ENCODE measurements at places on chromosomes 12 and 14. TPM values are rescaled to one million over a fixed set of nuclear protein-coding genes. Genes with fewer than 3 reads are reported as not detected.

GRCh38 chr12:46101485-46101869, 111.1 kb upstream of the SCAF11 start:
- H3K4me3 ChIP-seq: no peak overlapping the region
- H3K36me3 ChIP-seq: no peaks in the 10 kb centered on the region
- no peaks in the 10 kb centered on the region for H3K4me1 ChIP-seq
- no peak for DNase-seq
- H3K27ac ChIP-seq: no peak overlapping the region

Gene ZBTB42
- total RNA-seq: 6.9 TPM

GRCh38 chr14:59275668-59276067, 87.2 kb downstream of the DAAM1 start:
- peak overlapping the region; percentile 19 for H3K27ac ChIP-seq
- no peak overlapping the region for H3K4me3 ChIP-seq
- DNase-seq: no peak
- H3K36me3 ChIP-seq: peaks cover 9% of the 10 kb centered on the region
- no peaks in the 10 kb centered on the region for H3K27me3 ChIP-seq

DNA sequence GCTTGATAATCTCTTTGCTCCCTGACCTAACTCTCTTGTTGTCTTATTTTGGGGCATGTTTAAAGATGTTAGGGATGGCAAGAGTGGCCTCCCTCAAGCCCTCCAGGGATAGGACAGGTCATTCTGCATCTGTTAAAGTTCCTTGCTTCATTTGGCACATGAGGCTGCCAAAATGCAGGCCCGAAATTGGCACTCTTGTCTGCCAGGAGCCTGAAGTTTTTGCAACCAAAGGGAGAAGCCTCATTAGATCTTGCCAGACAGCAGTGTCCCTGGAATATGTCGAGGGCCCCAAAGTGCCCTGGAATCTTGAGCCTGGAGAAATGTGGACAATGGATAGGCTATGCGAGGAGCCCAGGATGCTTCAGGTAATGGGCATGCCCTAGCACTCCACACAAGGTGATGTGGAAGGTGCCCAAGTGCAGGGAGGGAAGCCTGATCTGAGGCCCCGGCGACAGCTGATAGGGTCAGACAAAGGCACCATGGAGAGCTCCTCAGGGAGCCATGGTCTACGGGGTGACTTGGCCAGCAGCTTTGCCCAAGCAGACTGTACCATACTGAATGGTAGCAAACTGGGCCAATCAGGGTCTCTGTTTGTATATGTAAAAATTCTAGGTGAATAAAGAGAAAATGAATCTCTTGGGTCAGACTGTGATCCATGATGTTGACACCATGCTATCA, 173.0 kb upstream of the WSCD2 start:
- no peaks in the 10 kb centered on the region for H3K36me3 ChIP-seq
- H3K27ac ChIP-seq: no peak overlapping the region
- no peak overlapping the region for H3K4me3 ChIP-seq

Gene TESPA1
- total RNA-seq: 112 TPM

Gene KRT2
- not detected for total RNA-seq

DNA sequence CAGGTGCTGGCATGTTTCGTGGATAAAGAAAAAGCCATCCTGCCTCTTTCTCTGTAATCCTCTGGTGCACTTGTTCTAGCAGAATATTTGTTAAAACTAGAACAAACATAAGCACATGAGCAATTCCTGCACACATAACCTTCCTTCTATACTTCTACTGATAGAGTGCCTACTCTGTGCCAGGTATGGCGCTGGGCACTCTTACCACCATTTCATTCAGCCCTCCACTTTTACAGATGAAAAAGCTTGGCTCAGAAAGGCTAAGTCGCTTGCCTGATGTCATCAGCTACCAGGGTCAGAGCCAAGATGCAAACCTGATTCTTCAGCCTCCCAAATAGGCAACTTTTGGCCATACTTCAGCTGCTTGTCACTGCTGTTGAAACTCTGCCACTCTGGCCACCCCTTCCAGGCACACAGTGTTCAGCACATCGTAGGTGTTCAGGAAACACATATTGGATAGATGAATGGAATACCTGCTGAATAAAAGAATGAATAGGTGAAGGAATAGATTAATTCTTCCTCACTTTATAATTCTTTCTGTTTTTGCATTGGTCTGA, 10.0 kb upstream of the C14orf132 start:
- H3K4me1 ChIP-seq: peaks cover 5% of the 10 kb centered on the region
- no peak overlapping the region for H3K27ac ChIP-seq
- H3K27me3 ChIP-seq: peaks cover 7% of the 10 kb centered on the region

DNA sequence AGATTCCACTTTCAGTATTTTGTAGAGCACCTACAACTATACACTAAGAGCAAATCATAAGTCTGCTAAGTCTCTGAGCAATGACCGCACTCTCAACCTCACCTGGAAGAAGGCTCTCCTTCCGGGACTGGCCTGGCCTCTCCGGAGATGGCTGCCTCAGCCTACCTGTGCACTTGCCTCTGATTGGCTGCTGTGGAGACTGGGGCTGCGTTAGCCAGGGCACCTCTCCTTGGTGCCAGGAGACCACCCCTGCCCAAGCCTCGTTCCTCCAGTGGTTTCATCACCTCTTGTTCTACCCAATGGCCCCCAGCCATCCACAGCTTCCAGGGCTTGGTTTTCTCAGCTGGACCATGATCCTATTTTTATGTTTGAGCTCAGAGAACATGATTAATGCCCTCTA, 64.7 kb upstream of the JDP2 start:
- H3K36me3 ChIP-seq: no peaks in the 10 kb centered on the region
- H3K27ac ChIP-seq: no peak overlapping the region
- DNase-seq: no peak
- H3K27me3 ChIP-seq: peaks cover 12% of the 10 kb centered on the region
- H3K4me1 ChIP-seq: peaks cover 4% of the 10 kb centered on the region
- H3K4me3 ChIP-seq: no peak overlapping the region

GRCh38 chr14:21038441-21039422, 3.4 kb upstream of the RNASE7 start:
- H3K27ac ChIP-seq: no peak overlapping the region
- no peaks in the 10 kb centered on the region for H3K4me1 ChIP-seq
- peaks cover 23% of the 10 kb centered on the region for H3K27me3 ChIP-seq
- H3K36me3 ChIP-seq: no peaks in the 10 kb centered on the region
- no peak overlapping the region for H3K4me3 ChIP-seq
- no peak for DNase-seq

DNA sequence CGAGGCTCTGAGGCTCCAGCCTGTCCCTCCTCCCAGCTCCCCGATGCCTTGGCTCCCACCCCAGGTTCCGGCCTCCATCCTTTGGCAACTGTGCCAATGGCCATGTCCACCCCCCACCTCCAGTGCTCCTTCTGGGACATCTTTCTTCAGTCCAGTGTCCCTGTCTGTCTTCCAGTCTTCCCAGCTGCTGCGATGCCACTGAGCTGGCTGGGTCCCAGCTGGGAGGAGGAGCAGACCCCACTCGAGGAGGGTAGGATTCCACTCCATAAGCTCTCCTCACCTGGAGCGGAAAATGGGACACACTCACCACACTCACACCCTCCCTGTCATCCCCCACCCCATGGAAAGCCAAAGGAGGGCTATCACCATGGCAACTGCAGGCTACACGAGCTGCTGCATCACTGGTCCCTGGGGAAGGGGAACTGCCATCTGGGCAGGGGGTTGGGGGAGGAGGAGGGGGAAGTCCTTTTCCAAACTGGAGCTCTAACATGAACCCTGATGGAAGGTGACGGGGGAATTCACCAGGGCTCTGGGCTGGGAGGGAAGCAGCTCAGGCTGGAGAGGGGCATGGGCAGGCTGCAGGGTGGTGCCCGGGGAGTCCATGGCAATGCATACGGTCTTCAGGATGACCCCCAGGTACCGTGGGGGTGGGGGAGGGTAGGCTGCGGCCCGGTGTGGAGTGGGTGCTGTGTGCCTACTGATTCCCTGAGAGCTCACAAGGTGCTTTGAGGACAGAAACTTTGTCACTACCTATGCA, 94.3 kb downstream of the LRRC74A start:
- no peaks in the 10 kb centered on the region for H3K36me3 ChIP-seq
- H3K27me3 ChIP-seq: peaks cover 3% of the 10 kb centered on the region
- H3K27ac ChIP-seq: peak overlapping the region; percentile 84
- no peak for DNase-seq
- peaks cover 50% of the 10 kb centered on the region for H3K4me1 ChIP-seq

- H3K4me1 ChIP-seq: no peaks in the 10 kb centered on the region
- H3K4me3 ChIP-seq: no peak overlapping the region
- no peak for DNase-seq
- no peaks in the 10 kb centered on the region for H3K36me3 ChIP-seq
- no peak overlapping the region for H3K27ac ChIP-seq
These were observed 172.1 kb downstream of the ETNK1 start for GRCh38 chr12:22796941-22797630.

- no peaks in the 10 kb centered on the region for H3K27me3 ChIP-seq
- no peak overlapping the region for H3K4me3 ChIP-seq
- H3K27ac ChIP-seq: no peak overlapping the region
- no peaks in the 10 kb centered on the region for H3K4me1 ChIP-seq
These were observed 46.0 kb upstream of the LGR5 start for GRCh38 chr12:71393625-71394024.

DNA sequence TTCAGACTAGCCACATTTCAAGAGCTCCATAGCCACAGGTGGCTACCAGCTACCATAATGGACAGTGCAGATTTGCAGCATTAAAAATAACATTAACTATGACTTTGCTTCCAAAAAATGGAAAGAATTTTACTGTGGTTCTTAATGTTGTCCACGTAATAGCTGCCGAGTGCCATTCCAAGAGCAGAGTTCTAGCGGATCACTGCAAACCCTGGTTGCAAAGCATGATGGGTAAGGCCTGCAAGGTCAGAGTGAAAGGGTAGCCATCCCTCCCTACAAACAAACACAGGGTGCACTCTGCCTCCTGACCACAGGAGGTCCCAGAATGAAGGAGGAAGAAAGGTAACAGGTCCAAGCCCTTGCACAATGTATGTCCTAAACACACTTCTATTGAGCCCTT, 157.6 kb downstream of the DPF3 start:
- no peak overlapping the region for H3K4me3 ChIP-seq
- H3K36me3 ChIP-seq: no peaks in the 10 kb centered on the region
- no peaks in the 10 kb centered on the region for H3K4me1 ChIP-seq
- H3K27me3 ChIP-seq: peaks cover 2% of the 10 kb centered on the region

Gene MBD6
- 96.7 TPM for total RNA-seq

Measured in activated naive CD8-positive, alpha-beta T cell treated with anti-CD3 and anti-CD28 coated beads, Interleukin-2, amount 10 ng/mL, durations not matched to agents 7 days and 5 days (primary cell).